Cortex of kidney (tissue), 1 donor: ENCODE measurements at places on chromosomes 6 and 20.

DNA sequence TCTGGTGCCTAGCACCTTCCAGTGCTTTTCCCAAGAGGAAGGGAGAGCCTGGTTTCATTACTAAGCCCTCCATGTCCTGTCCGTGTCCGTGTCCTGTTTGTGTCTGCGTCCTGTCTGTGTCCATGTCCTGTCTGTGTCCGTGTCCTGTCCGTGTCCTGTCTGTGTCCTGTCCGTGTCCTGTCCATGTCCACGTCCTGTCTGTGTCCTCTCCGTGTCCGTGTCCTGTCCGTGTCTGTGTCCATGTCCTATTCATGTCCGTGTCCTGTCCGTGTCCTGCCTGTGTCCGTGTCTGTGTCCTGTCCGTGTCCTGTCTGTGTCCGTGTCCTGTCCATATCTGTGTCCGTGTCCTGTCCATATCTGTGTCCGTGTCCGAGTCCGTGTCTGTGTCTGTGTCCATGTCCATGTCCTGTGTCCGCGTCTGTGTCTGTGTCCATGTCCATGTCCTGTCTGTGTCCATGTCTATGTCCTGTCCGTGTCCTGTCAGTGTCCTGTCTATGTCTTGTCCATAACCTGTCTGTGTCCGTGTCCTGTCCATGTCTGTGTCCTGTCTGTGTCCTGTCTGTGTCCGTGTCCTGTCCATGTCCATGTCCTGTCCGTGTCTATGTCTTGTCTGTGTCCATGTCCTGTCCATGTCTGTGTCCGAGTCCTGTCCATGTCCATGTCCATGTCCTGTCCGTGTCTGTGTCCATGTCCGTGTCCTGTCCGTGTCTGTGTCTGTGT, 54.4 kb upstream of the BHLHE23 start:
- no peak for DNase-seq

GRCh38 chr20:63651942-63652191, 1.4 kb downstream of the STMN3 start:
- DNase-seq = no peak

DNA sequence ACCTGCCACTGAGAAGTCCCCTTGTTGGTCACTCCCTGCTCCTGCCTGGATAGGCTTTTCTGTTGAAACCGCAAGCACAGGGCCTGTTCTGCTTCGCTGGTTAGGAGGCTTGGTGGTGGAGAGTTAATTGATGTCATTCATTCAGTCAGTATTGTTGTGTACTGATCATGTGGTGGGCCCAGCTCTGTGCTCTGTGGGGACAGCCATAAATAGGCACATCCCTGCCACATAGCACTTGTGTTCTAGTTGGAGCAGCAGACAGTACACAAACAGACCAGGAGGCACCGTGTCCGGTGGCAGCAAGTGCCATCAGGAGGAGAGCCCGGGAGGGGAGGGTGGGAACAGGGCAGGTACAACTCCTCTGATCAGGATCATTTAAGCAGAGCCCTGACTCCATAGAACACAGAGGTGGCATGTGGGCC, 155.2 kb upstream of the INSM1 start:
- DNase-seq = no peak

- no peak for DNase-seq
Measured at GRCh38 chr6:97361286-97361685, 78.3 kb upstream of the MMS22L start.

- DNase-seq = no peak
Measured at GRCh38 chr6:68653706-68654089, 18.6 kb downstream of the ADGRB3 start.

DNA sequence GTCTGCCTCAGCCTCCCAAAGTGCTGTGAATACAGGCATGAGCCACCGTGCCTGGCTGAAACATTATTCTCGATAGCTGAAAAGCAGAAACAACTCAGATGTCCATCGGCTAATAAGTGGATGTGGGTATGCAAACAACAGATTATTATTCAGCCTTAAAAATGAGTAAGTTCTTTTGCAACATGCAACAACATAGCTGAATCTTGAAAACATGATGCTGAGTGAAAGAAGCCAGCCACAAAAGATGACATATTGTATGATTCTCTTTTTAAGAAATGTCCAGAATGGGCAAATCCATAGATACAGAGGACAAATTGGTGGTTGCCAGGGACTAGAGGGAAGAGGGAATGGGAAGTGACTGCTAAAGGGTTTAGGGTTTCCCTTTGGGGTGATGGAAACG, 61.7 kb downstream of the RIOK1 start:
- no peak for DNase-seq

- DNase-seq = no peak
Measured at GRCh38 chr6:105573556-105573955, 170.7 kb upstream of the PREP start.
